H1 (cell line): ENCODE measurements at places on chromosomes 1 and 21. TPM values are rescaled to one million over a fixed set of nuclear protein-coding genes. Genes with fewer than 3 reads are reported as not detected.

The SYT11 gene
- 6.1 and 7.2 TPM in 2 replicates for polyA plus RNA-seq

GRCh38 chr1:209884665-209885117, 53.3 kb upstream of the SYT14 start:
- H3K4me3 ChIP-seq = no peak overlapping the region
- H3K27ac ChIP-seq = no peak overlapping the region
- H3K27me3 ChIP-seq = no peaks in the 10 kb centered on the region

DNA sequence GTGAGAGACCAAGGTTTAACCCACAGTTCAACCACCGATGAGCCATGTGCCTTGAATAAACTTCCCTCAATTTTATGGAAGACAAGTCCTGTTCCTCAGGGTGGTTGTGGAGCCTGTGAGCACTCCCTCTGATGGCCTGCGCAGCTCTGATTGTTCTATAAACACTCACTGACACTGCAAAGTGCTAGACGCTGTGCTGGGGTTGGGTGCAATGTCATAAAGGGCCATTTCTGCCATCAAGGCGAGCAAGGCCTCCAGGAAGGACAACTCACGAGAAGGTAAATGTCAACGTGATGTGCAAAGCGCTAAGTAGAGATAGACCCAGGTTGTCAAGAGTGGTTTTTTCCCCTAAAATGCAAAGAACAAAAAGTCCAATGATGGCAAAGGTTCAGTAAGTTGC, 75.7 kb upstream of the SYT6 start:
- H3K27me3 ChIP-seq = no peaks in the 10 kb centered on the region
- H3K27ac ChIP-seq = no peak overlapping the region
- H3K4me1 ChIP-seq = no peaks in the 10 kb centered on the region
- no peak overlapping the region for H3K4me3 ChIP-seq
- DNase-seq = no peak

- H3K4me1 ChIP-seq = no peaks in the 10 kb centered on the region; the same call in 1 of the 2 replicates
- no peak overlapping the region for H3K27ac ChIP-seq
- no peak overlapping the region for H3K4me3 ChIP-seq
- no peaks in the 10 kb centered on the region for H3K36me3 ChIP-seq
- DNase-seq = no peak
Observed at GRCh38 chr1:84742653-84743052, 52.4 kb upstream of the SSX2IP start.

GRCh38 chr1:37068260-37068659, 33.9 kb upstream of the GRIK3 start:
- no peaks in the 10 kb centered on the region for H3K4me1 ChIP-seq
- H3K36me3 ChIP-seq = no peaks in the 10 kb centered on the region
- no peak overlapping the region for H3K4me3 ChIP-seq
- DNase-seq = no peak

DNA sequence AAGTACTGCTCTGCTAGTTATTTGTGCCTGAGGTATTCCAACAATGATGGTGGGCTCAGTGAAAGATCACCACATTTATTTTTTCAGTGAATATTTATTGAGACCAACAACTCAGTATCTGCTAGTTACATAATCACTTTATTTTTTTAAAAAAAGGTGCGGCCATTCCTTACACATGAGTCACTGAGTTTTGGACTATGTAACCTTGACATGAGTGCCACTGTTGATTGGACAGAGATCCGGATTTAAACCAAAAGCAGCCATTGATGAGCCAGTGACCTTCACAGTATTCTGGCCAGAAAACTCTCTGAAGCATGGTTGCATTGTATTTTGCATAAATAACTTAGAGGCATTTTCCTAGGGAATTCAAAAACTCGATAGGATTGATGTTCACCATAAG, 79.5 kb downstream of the NUF2 start:
- no peak overlapping the region for H3K4me3 ChIP-seq
- H3K27me3 ChIP-seq = no peaks in the 10 kb centered on the region
- no peak overlapping the region for H3K27ac ChIP-seq
- DNase-seq = no peak
- no peaks in the 10 kb centered on the region for H3K36me3 ChIP-seq

DNA sequence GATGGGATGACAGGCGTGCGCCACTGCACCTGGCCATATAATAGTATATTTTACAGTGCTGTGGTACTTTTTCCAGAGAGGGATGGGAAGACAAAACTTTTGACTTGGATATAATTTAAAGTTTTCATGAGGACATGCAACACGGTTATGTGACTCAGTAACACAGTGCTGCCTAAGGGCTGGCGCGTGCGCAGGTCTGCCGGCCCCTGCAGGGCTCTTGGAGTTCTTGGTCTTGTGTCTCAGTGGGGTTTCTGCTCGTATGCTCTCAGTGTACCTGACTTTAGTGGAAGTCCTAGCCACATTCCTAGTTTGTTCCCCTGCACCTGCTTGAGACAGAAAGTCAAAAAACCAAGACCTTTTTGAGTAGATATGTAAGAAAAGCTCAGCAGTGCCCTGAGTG, 27.5 kb upstream of the ATF3 start:
- H3K36me3 ChIP-seq = no peaks in the 10 kb centered on the region
- H3K27me3 ChIP-seq = no peaks in the 10 kb centered on the region
- H3K27ac ChIP-seq = no peak overlapping the region
- DNase-seq = no peak

The TMPRSS15 gene
- not detected in 2 replicates for polyA plus RNA-seq

DNA sequence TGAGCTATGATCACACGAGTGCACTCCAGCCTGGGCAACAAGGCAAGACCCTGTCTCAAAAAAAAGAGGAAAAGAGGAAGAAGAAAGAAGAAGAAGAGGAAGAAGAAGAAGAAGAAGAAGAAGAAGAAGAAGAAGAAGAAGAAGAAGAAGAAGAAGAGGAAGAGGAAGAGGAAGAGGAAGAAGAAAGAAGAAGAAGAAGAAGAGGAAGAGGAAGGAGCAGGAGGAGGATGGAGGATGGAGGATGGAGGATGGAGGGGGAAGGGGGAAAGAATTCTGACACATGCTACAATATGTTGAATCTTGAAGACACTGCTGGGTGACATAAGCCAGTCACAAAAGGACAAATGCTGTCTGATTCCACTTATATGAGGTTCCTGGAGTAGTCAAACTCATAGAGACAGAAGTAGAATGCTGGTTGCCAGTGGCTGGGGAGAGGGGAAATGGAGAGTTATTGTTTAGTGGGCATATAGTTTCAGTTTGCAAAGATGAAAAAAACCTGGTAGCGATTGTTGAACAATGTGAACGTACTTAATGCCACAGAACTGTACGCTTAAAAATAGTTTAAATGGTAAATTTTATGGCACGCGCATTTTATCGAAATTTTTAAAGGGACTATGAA, 47.3 kb upstream of the COA6 start:
- H3K36me3 ChIP-seq = no peaks in the 10 kb centered on the region
- H3K27ac ChIP-seq = no peak overlapping the region
- no peaks in the 10 kb centered on the region for H3K27me3 ChIP-seq
- H3K4me3 ChIP-seq = peak overlapping the region; percentile 50; the same call in 1 of the 2 replicates

DNA sequence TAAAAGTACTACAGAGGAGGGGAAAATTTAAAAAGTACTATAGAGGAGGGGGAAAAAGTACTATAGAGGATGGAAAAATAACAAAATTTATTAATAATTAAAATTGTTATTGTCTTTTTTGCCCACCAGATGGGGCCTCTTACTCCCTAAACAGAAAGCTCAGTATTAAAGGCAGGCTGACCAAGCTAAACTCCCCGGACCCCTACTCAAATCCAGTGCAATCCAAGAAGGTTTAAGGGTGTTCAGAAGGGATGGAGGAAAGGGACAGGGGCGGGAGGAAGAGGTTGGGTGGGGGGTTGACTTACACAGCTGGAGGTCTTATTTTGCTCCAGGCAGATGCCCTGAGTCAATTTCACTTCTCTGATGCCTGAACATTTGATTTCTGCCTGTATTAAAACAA, 13.7 kb downstream of the CD34 start:
- DNase-seq = no peak
- H3K27ac ChIP-seq = no peak overlapping the region
- H3K36me3 ChIP-seq = no peaks in the 10 kb centered on the region
- H3K4me3 ChIP-seq = no peak overlapping the region
- no peaks in the 10 kb centered on the region for H3K27me3 ChIP-seq

DNA sequence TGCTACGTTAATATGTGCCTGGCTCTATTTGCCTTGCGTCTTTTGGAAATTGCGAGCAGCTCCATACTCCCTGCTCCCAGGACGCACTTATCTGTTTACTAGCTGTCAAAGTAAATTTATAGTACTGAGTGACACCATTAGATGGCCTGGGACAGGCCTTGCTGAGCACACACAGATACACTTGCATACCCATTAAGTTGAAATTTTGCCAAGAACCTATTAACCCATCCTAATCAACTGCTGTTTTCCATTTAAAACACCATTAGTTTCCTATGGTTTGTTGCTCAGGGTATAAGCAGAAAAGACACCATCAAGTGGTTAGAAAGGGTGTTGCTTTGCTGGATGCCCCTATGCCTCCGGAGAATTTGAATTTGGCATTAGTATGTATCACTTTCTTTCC, 187.3 kb downstream of the SLC44A5 start:
- H3K36me3 ChIP-seq = no peaks in the 10 kb centered on the region
- H3K27ac ChIP-seq = no peak overlapping the region
- no peak for DNase-seq
- H3K27me3 ChIP-seq = no peaks in the 10 kb centered on the region

The PLA2G2A gene
- polyA plus RNA-seq = 2.1 and 3.7 TPM in 2 replicates

GRCh38 chr21:19731251-19731650, 1267.0 kb upstream of the NCAM2 start:
- H3K4me1 ChIP-seq = no peaks in the 10 kb centered on the region
- no peaks in the 10 kb centered on the region for H3K36me3 ChIP-seq
- H3K27me3 ChIP-seq = no peaks in the 10 kb centered on the region
- no peak overlapping the region for H3K27ac ChIP-seq
- H3K4me3 ChIP-seq = no peak overlapping the region
- DNase-seq = no peak

The F11R gene
- polyA plus RNA-seq = 170 and 200 TPM in 2 replicates

The HENMT1 gene
- polyA plus RNA-seq = 1.6 and 2.9 TPM in 2 replicates

- no peaks in the 10 kb centered on the region for H3K36me3 ChIP-seq
- H3K27me3 ChIP-seq = no peaks in the 10 kb centered on the region
- H3K4me1 ChIP-seq = no peaks in the 10 kb centered on the region
- H3K27ac ChIP-seq = no peak overlapping the region
Observed at GRCh38 chr1:66779475-66780078, 21.5 kb downstream of the INSL5 start.

The SH3BGR gene
- 2.1 and 8.2 TPM in 2 replicates for polyA plus RNA-seq

The FAAH gene
- 41.2 and 67.2 TPM in 2 replicates for polyA plus RNA-seq

The DHRS3 gene
- 36.4 and 41.9 TPM in 2 replicates for polyA plus RNA-seq

DNA sequence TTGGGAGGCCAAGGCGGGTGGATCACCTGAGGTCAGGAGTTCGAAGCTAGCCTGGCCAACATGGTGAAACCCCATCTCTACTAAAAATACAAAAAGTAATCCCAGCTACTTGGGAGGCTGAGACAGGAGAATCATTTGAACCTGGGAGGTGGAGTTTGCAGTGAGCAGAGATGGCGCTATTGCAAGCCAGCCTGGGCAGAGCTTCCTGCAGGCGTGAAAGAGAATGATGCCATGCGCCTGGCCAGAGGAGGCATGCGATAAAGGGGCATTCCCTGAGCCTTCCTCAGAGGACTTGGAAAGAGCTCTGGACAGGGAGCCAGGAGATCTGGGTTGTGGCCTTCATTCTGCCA, 3.2 kb downstream of the E2F2 start:
- H3K36me3 ChIP-seq = no peaks in the 10 kb centered on the region
- peaks cover 11% of the 10 kb centered on the region for H3K27me3 ChIP-seq
- peaks cover 25% of the 10 kb centered on the region for H3K4me1 ChIP-seq
- no peak for DNase-seq

DNA sequence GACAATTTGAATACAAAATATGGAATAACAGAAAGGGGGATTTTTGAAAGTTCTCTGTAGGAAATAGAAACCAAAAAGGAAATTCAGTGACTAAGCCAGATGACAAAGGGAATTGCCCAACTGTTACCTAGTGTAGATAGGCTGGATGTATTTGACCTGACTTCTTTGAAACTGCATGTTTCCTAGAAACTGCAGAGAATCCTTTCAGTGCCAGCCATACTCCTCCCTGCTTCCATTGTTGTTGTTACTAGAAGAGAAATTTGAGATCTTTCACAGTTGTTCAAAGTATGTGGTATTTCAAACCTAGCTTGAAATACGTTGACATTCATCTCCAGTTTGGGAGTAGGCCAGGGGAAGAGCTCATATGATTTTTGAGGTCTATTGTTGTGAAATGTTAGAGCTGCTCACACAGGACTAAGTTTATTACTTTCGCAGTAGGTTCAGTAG, 1.8 kb upstream of the GBP5 start:
- DNase-seq = no peak
- H3K27me3 ChIP-seq = peaks cover 1% of the 10 kb centered on the region
- H3K4me1 ChIP-seq = no peaks in the 10 kb centered on the region
- no peaks in the 10 kb centered on the region for H3K36me3 ChIP-seq
- no peak overlapping the region for H3K4me3 ChIP-seq

The FAM78B gene
- polyA plus RNA-seq = 2.3 and 3.0 TPM in 2 replicates

DNA sequence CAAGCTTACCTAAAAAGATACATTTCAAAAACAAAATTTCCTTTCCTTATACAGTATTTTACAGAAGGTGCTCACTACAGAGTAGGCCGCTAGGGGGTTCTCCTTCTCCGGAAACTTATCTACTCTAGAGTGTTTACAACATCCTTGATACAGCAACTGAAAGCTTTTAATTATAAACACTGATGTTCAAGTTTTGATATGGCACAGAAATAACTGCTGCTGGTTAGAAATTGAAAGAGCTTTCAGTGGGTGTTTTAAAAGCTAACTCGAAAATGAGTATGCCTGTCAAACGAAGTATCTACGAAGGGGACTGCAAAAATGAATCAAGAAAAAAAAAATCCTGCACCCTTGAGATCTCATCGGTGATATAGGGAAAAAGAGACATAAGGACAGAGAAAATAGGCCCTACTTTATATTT, 1.0 kb downstream of the YOD1 start:
- peak overlapping the region; percentile 99 for H3K4me3 ChIP-seq
- peaks cover 11% of the 10 kb centered on the region for H3K36me3 ChIP-seq
- no peaks in the 10 kb centered on the region for H3K27me3 ChIP-seq
- peaks cover 5% of the 10 kb centered on the region for H3K4me1 ChIP-seq
- H3K27ac ChIP-seq = peak overlapping the region; percentile 95

DNA sequence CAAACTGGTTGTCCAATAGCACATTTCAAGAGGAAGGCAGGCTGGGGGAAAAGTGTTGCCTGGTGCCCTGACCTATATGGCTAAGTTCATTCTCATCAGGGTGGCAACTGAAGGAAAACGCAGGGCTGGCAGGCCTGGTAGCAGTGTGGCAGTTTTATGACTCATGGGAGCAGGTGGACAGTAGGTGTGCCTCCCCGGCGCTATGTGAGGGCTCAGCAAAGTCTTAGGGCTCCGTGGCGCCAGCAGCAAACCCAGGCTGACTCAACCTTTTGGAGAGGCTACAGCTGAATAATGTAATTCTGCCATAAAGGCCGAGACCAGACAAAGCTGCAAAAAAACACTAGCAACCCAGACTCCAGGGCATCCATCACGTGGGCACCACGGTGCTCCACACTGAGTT, 23.6 kb downstream of the GADD45A start:
- H3K36me3 ChIP-seq = no peaks in the 10 kb centered on the region
- H3K27me3 ChIP-seq = peaks cover 1% of the 10 kb centered on the region
- no peak overlapping the region for H3K27ac ChIP-seq
- no peak overlapping the region for H3K4me3 ChIP-seq
- H3K4me1 ChIP-seq = no peaks in the 10 kb centered on the region
- no peak for DNase-seq
